CD14-positive monocyte (primary cell): ENCODE measurements at places on chromosomes 16 and 17.

DNA sequence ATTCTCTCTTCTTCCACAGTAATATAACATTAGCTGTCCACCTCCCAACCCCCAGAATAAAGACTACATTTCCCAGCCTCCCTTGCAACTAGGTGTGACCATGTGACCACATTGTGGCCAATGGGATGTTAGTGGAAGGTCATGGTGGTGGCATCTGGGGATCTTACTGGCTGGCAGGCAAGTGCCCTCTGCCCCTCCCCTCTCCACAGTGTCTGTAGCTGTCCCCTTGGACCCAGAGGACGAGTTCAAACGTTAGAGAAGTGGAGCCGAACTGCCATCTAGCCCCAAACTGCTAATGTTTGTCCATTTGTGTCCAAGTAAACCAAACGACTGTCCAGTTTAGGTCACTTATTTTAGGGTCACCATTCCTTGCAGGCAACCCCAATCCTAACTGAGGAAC is 26.6 kb upstream of the KCNG4 start:
- DNase-seq = peak; percentile 58

- DNase-seq = peak; percentile 93
These were observed at the start of the genes PMM2 and TMEM186 for GRCh38 chr16:8797364-8798173. PMM2 (plus strand) TSS chr16:8797839; CDS start chr16:8797883, 44 bp downstream. TMEM186 (minus strand) TSS chr16:8797639; CDS start chr16:8797614, 25 bp downstream.

GRCh38 chr16:53968454-53968853 is 264.5 kb downstream of the FTO start:
- no peak for DNase-seq

GRCh38 chr17:7440834-7441195 is 1.5 kb downstream of the FGF11 start:
- DNase-seq = peak; percentile 46

DNA sequence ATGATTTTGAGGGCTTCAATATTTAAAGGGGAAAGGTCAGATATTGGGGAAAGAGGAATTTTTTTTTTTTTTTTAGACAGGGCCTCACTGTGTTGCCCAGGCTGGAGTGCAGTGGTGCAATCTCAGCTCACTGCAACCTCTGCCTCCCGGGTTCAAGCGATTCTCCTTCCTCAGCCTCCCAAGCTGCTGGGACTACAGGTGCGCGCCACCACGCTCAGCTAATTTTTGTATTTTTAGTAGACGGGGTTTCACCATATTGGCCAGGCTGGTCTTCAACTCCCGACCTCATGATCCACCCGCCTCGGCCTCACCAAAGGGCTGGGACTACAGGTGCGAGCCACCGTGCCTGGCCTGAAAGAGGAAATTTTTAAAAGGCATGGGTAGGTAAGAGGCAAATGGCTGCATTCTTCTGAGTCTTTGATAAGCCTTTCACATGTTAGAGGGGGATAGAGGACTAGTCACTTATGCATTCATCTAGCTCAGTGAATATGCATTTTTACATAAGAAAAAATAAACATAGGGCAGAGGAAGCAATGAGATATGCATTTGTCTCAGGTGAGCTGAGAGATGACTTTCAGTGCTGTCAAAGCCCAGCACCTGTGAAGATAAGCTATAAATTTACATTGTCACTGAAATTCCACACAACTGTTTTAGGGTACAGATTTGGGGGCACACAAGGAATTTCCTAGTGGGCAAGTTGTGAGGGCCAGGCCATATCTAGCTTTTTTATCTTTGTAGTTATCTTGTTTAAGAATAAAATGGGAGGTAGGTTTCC is 1.1 kb upstream of the FCSK start:
- no peak for DNase-seq

- no peak for DNase-seq
These were observed 108.1 kb downstream of the SNX11 start for GRCh38 chr17:48215583-48216139.

GRCh38 chr17:29111816-29112499 is 68.2 kb downstream of the MYO18A start:
- peak; percentile 51 for DNase-seq

DNA sequence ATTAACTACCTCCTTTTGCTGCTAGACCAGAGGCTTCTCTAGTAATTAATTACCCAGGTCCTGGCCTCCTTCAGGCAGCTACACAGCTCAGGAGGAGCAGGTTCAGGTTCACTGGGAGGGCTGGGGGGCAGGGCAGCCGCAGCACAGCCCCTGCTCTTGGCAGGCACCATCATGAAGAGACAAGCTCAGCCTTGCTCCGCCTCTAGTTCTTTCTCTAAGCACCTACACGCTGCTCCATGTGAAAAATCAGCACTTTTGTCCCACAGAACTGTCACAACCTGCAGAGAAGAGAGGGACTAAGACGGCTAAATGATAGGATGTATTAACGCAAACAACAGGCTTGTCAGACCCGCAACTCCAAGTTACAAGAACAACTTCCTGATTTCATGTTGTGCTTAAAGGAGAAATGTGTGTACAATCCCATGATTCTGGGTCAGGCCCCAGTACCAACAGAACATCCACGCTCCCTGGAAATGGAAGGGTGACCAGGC is 53.4 kb downstream of the GRB2 start:
- peak; percentile 33 for DNase-seq

DNA sequence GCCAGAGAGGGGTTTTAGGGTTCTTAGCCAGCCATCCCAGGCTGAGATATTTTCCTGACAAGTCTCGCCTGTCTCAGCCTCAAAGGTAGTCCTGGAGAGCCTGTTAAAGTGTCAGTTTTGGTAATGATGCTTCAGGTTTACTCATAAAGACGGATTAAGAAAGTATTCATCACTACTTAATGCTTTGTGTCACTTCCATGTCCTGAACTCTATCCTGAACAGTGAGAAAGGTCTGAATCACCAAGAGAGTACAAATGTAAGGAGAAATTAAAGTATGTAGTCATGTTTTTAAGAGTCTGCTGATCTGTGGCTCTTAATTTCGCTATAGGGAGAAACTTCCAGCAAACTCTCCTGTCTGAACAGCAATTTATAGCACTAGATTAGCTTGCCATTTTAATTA is 14.0 kb downstream of the RPGRIP1L start:
- DNase-seq = no peak

DNA sequence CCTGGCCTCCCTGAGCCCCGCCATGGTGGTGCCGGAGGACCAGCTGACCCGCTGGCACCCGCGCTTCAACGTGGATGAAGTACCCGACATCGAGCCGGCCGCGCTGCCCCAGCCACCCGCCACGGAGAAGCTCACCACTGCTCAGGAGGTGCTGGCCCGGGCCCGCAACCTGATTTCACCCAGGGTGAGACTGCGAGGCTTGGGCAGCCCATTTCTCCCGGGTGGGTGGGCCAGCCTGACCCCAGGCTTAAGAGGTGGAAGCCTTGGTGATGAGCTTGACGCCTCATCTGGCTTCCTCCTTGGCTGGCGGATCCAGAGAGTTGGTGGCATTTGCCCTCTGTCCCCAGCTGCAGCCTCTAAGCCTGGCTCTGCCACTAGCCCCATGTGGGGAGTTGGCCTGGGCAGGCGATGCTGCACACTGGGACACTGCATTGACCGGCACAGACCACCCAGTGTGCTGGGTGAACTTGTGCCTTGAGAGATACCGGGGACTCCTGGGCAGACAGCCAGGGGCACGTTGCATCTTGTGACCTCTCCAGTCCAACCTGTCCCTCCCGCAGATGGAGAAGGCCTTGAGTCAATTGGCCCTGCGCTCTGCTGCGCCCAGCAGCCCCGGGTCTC is 3.0 kb downstream of the CDT1 start:
- no peak for DNase-seq

DNA sequence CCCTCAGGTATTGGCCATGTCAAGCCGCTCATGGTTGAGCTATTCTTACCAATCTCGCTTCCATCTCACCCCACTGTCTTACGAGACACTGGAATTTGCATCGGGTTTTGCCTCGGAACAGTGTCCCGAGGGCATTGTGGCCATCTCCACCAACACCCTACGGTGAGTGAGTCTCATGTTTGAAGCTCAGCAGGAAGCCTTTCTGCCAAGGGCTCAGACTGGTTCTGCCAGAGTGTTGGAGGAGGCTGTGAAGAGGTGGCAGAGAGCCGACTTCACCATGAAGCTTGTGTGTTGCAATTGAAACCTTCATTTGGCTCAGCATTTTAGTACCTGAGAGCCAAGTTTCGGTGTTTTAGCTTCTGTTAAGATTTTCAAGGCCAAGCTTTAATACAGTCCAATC is 38.0 kb downstream of the SF3B3 start:
- DNase-seq = no peak

- no peak for DNase-seq
These were observed 167.5 kb downstream of the PRKCA start for GRCh38 chr17:66469890-66470289.
